ENCODE measurements at places on chromosomes 1 and 21.

DNA sequence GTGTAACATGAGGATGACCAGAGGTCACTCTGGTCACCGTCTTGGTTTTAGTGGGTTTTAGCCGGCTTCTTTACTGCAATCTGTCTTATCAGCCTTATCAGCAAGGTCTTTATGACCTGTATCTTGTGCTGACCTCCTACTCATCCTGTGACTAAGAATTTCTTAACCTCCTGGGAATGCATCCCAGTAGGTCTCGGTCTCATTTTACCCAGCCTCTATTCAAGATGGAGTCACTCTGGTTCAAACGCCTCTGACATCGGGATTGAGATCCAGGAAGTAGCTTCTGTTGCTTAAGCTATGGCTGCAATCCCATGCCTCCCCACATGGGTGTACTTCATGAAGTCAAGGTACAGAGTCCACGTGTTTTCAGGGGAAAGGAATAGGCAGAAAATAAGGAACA lies 19.9 kb downstream of the FMN2 start:
- no peak for DNase-seq

GRCh38 chr1:41619511-41620364 lies 135.3 kb upstream of the EDN2 start:
- no peak for DNase-seq

- no peak for DNase-seq
Observed at GRCh38 chr1:216710055-216710454, 13.2 kb downstream of the ESRRG start.

GRCh38 chr1:175563236-175563895 lies 180.0 kb downstream of the TNR start:
- DNase-seq, result no peak

DNA sequence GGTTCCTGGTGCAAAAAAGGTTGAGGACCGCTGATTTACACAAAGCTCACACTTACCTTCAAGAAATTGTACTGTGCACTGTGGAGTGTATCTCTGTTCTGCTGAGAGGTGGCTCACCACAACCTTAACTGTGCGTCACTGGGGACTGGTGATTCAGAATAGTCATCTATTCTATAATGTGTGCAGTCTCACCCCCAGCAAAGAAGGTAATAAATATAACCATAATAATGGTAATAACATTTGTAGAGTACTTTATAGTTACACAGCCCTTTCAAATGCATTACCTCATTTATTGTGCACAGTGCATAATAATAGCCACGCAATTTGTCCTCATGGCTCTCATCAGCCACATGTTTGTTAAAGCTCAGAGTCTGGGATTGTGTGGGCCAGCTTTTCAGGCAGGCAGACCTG lies 59.4 kb upstream of the DUSP10 start:
- DNase-seq, result no peak

DNA sequence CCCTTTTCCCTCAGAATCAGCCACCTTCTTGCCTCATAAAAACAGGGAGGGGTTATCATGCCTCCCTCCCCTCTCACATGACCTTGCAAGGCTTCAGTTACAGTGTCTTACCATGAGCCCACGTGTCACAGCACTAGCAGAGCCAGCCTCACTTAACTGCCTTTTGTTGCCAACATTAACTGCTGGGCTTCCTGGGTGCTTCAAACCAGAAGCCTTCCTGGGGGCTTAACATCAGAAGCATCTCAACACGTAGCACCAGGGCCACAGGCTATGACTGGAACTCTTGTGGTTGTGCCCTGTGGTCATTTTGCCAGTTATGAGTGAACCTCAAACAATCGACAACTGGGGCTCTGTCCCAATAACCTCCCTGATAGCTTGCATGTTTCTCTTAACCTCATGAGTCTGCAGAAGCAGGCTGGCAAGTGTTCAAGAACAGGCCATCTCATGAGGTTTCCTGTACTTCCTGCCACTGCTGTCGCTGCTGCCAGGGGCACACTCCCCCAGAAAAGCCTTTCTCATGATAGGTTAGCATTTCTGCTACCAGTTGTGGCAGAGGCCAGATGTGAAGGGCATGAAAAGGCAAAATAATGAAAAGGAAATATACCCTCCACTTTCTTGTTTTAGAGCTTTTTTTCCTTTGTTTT lies 132.2 kb downstream of the GLUL start:
- DNase-seq, result no peak

DNA sequence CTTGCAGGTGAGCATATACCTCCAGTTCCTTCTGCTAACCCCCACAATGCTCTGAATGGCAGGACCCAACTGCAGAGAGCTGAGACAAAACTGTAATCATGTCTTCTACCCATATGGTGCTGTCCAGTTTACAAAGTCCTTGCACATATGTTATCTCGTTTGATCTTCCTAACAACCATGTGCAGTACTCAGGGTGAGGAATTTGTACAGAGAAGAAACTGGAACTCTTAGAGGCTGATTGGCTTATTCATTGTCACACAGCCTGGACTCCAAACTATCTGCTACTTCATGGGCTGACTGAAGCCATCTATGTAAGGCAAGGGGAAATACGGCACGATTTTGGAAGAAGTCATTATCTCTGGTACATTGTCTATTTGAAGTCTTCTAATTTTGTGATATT lies 191.1 kb downstream of the TNR start:
- no peak for DNase-seq

DNA sequence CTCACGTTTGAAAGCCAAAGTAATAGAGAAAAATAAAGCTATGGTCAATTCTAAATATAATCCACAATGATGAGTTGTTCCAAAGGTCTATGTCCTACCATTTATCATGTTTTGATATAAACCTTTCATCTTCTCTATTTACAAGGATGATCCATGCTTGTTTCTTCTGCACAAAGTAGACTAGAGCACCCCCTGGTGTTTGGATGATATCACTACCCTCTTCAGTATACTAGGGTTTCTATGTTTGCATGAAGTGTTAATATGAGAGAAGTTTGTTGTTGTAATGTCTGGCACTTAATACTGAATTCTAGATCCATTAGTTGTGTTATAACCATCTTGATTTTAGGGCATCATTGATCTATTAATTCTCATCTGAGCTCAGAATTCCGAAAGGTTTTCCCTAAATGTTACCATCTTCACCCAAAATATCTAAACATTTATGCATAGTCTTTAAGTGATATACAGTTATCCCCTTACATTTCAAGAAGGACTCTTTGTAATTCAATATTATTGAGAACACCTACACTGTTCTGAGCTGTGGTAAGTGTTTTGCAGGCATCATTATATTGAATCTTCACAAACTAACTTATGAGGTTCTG lies 21.1 kb downstream of the CLDN8 start:
- peak; percentile 45 for DNase-seq

- DNase-seq, result no peak
Observed at GRCh38 chr1:178528228-178528952, 15.5 kb downstream of the TEX35 start.

DNA sequence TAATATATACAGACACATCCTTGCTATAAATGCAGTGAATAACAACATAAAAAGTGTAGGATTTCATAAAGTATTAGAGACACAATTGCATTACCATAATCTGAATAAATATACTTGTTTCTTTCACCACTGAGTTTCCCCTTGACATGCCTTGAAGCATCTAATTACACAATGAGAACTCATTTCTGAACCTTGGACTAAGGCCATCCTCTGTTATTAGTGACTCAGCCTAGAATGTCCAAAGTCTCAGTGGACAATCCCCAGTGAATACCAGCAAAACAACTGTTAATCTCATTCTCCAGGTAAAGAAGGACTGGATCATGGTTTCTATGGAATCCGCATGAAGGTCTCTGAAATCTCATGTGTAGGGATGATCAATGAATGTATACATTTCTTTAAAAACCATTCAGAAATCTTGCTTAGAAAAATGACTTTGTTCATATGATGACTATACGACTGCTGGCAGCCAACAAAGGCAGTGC lies at the start of gene OR2L5:
OR2L5 (plus strand) TSS at position 432 of the 482 bp plus-strand sequence. CDS start 8,288 bp downstream, outside the sequence.
- no peak for DNase-seq

- DNase-seq, result peak; percentile 99
Observed at GRCh38 chr1:235917267-235917811, 50.6 kb upstream of the LYST start.

DNA sequence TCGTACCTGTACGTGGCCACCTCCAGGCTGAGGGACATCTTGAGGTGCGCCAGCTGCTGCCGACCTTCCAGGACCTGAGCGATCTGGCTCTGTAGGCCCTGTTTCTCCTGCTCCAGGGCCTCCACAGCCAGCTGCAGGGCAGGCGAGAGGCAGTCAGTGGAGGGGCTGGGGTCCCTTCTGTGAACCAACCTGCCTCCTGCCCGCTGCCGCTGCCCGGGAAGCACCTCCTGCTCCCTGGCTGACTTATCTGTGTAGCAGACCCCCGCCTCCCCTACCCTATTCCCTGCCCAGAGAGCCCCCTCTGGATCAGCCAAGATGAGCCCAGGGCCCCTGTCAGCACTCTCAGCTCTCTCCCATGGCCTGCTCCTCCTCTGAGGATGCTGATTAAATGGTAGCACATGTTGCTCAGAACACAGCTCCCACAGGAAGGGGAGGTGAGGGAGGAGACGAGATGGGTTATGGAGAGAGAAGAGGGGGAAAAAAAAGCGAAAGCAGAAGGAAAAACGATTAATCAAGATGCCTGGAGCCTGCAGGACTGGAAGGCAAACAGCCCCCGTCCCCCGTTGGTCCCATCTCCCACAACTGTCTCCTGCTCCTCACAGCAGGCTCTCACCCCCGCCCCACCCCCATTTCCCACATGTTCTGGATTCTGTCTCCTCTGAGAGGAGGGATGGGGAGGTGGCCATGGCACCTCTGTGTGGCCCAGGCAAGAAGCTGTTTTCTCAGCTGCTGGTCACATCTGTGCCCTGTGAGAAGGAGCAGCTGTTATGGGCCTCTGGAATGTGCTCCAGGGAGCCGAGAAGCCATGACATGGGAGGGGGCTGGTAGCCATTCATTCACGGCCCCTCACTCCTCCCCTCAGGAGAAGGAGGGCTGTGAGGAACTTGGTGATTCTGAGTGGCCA lies 1.7 kb downstream of the NES start:
- no peak for DNase-seq

GRCh38 chr1:38186566-38186965 lies 140.0 kb upstream of the POU3F1 start:
- no peak for DNase-seq

- no peak for DNase-seq
Observed at GRCh38 chr21:38861056-38861455, 55.3 kb downstream of the ETS2 start.

GRCh38 chr1:235782601-235783000 lies 84.1 kb downstream of the LYST start:
- peak; percentile 7 for DNase-seq

GRCh38 chr1:70993798-70994197 lies 53.8 kb downstream of the PTGER3 start:
- DNase-seq, result no peak

GRCh38 chr1:19400192-19400611 lies 85.1 kb downstream of the CAPZB start:
- no peak for DNase-seq

DNA sequence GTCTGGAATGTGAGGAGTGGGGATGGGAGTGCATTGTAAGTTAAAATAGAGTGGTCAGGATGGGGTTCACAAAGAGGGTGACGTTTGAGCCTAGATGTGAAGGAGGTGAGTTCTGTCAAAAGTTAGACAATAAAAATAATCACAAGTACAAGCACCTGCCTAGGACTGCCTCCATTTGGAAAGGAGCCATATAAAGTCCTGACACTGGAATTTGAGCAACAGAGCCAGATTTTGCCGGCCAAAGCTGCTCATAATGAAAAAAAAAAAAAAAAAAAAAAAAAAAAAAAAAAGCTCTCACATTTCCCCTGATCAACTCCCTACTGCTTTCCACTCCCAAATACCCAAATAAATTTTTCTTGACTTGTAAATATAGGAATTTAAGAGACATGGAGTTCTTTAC lies 4.1 kb downstream of the PALMD start:
- DNase-seq, result no peak

GRCh38 chr1:64923294-64923718 lies 43.0 kb downstream of the JAK1 start:
- no peak for DNase-seq

- peak; percentile 25 for DNase-seq
Observed at GRCh38 chr1:200038981-200039848, 11.7 kb downstream of the NR5A2 start.

DNA sequence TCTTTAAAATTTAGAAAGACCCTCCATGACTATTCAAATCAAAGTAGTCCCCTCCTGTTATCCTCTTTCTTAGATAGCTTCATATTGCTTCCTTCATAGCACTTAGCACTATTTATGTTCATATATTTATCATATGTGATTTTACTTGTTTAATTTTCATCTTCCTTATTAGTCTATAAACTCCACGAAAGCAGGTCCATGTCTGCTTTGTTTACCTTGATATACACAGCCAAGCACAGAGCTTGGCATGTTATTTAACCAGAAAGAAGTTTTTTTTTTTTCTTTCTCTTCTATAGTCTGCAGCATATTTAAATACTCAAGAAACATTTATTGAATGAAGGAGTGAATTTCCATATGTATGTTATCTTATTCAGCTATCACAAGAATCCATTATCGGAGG lies 36.0 kb downstream of the SCP2 start:
- DNase-seq, result no peak
